Nephron progenitor cell (in vitro differentiated cells): ENCODE measurements at places on chromosomes 16 and 17.

- H3K4me3 ChIP-seq: no peak overlapping the region
- peaks cover 9% of the 10 kb centered on the region for H3K4me1 ChIP-seq
- no peak overlapping the region for H3K27ac ChIP-seq
- no peak for DNase-seq
- peaks cover 41% of the 10 kb centered on the region for H3K36me3 ChIP-seq
Measured at GRCh38 chr16:85780281-85780680, 19.1 kb downstream of the EMC8 start.

GRCh38 chr17:2854143-2855055, 58.2 kb downstream of the RAP1GAP2 start:
- H3K4me3 ChIP-seq: peak overlapping the region; percentile 84
- H3K27ac ChIP-seq: no peak overlapping the region
- H3K4me1 ChIP-seq: peaks cover 15% of the 10 kb centered on the region
- H3K36me3 ChIP-seq: no peaks in the 10 kb centered on the region

DNA sequence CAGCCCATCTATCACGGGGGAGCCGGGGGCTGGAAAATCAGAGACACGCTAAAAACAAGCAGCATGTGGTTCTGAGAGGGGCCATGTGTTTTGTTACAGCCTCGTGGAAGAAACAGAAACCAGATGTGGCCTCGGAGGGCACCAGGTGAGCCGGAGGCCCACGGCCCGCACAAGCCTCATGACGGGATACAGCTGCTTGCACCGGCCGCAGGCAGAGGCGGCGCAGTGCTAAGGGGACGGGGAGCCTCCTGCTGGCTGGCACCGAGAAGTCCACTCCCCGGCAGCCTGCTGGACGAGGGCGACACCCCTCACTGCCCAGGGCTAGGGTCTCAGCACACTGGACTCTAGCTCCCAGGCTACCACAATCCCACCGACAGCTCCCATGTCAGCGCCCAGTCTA, 19.2 kb downstream of the NDUFAF8 start:
- peaks cover 51% of the 10 kb centered on the region for H3K4me1 ChIP-seq
- peaks cover 6% of the 10 kb centered on the region for H3K27me3 ChIP-seq
- peak overlapping the region; percentile 57 for H3K27ac ChIP-seq
- no peak overlapping the region for H3K4me3 ChIP-seq
- peaks cover 5% of the 10 kb centered on the region for H3K36me3 ChIP-seq

DNA sequence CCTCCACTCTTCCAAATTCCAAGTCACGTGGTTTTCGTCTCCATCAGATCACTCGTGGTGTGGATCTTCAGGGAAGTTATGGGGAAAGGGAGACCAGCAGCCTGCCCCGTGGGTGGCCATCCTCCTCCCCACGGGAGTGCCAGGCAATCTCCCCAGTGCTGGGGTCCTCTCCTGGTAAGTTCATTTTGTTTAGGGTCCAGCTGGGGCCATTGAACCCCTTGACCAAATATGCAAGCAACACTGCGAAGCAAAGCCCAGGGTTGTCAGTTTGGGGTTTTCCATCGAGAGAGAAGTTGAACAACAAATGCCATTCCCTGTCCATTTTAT, 4.1 kb upstream of the LCMT1 start:
- peak overlapping the region; percentile 99 for H3K4me3 ChIP-seq
- no peak overlapping the region for H3K27ac ChIP-seq
- DNase-seq: no peak

DNA sequence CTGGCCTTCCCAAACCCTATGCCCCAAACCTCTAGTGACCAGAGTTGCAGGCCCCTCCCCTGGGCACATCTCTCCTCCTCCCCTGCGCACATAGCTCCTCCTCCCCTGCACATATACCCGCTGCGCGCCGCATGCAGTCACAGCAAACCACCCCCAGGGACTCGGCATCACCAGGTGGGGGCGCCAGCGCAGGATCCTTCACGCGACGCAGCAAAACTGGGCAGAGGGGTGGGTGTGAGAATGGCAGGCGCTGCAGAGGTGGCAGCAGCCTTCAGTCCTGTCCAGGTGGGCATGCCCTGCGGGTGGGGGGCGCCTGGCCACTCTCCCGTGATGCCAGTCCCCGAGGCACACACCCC, 5.6 kb downstream of the CORO6 start:
- DNase-seq: peak; percentile 82
- H3K4me1 ChIP-seq: peaks cover 62% of the 10 kb centered on the region
- H3K27me3 ChIP-seq: peaks cover 85% of the 10 kb centered on the region
- no peak overlapping the region for H3K27ac ChIP-seq
- H3K4me3 ChIP-seq: peak overlapping the region; percentile 65

- H3K36me3 ChIP-seq: peaks cover 28% of the 10 kb centered on the region
- H3K27ac ChIP-seq: peak overlapping the region; percentile 97
- DNase-seq: peak; percentile 48
Measured at GRCh38 chr17:75152922-75153779, 1.2 kb downstream of the JPT1 start.

DNA sequence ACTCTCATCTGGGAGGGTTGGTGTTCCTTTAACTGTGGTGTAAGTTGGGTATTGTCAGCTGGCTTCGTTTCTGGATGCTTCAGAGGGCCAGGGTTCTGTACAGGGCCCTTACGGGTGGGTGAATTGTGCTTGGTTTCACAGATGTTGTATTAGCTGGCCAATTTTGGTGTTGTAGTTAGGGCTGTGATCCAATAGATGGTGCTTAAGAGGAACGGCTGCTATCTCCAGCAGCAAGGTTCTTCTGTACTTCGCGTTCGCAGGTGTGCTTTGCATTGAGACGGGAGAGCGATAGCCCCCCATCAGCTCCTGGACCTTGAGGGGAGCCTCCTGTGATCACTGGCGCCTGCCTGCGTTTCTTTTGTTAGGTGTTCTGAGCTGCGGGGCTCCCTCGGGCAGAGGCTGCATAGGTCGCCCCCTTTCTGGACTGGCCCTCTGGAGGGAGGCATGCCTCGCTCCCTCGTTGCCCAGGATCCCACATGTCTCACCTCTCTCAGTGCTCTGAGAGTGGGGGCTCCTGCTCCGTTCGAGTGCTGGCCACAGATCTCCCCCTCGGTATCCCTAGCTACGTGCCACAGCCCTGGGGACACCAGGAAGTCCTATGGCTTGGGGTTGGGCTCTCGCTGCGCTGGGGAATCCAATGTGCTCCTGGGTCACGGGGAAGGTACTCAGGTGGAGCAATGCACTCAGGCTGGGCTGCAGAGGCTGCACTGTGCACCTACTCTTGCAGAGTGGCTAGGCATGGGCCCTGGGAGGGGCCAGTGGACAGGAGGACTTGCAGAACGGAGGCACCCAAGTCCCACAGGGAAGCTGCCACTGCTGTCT, 837 bp upstream of the PRDM7 start:
- H3K27me3 ChIP-seq: peaks cover 85% of the 10 kb centered on the region
- H3K36me3 ChIP-seq: no peaks in the 10 kb centered on the region
- no peak overlapping the region for H3K27ac ChIP-seq
- peak; percentile 5 for DNase-seq
- peak overlapping the region; percentile 84 for H3K4me3 ChIP-seq
- H3K4me1 ChIP-seq: peaks cover 22% of the 10 kb centered on the region

GRCh38 chr17:61443475-61443882, 8.7 kb upstream of the TBX4 start:
- H3K4me3 ChIP-seq: no peak overlapping the region
- H3K27me3 ChIP-seq: peaks cover 25% of the 10 kb centered on the region
- no peak for DNase-seq
- H3K4me1 ChIP-seq: peaks cover 35% of the 10 kb centered on the region

- H3K27me3 ChIP-seq: peaks cover 14% of the 10 kb centered on the region
- H3K4me3 ChIP-seq: no peak overlapping the region
- no peak overlapping the region for H3K27ac ChIP-seq
- peaks cover 15% of the 10 kb centered on the region for H3K4me1 ChIP-seq
Measured at GRCh38 chr17:72952220-72952619, 140.3 kb downstream of the SLC39A11 start.

DNA sequence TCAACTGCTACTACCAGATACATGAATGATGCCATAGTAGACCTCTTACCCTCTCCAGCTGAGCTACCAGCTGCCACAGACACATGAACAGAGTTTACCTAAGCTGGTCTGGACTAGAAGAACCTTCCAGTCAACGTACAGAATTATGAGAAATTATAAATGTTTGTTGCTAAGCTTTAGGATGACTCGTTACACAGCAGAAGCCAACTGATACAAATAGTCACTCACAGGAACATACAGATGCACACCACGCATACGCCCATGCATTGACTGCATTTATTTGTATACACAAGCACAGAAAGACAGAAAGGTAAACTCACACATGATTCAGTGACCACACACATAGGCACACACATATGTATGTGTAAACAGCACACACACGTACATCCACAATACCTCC, 164.6 kb downstream of the SALL1 start:
- no peak for DNase-seq

GRCh38 chr17:55420067-55420775, 1.4 kb downstream of the MMD start:
- H3K36me3 ChIP-seq: peaks cover 43% of the 10 kb centered on the region
- DNase-seq: no peak
- peak overlapping the region; percentile 57 for H3K27ac ChIP-seq
- H3K27me3 ChIP-seq: peaks cover 16% of the 10 kb centered on the region
- H3K4me3 ChIP-seq: peak overlapping the region; percentile 91

DNA sequence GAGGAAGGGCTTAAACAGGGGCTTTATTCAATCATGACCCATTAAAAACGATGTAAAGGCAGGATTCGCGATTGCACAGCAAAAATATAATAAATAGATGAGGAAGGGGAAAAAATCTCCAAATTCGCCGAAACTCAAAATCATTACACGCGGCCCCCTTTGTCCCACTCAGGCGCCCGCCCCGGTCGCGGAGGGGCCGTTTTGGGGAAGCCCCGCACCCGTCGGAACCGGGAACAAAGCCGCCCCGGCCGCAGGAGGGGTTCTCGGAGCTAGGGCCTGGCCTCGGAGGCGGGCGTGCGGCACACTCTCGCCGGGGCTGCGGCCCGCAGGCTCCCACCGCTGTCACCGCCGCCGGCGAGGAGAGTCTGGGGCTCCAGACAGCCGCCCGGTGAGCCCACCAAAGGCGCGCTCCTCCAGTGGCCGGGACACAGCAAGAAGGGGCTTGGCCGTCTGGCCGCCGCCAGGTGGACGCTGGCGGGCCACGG, 521 bp downstream of the C16orf87 start:
- H3K4me3 ChIP-seq: peak overlapping the region; percentile 98
- no peak for DNase-seq
- H3K4me1 ChIP-seq: peaks cover 29% of the 10 kb centered on the region
- H3K36me3 ChIP-seq: no peaks in the 10 kb centered on the region
- H3K27me3 ChIP-seq: peaks cover 22% of the 10 kb centered on the region

DNA sequence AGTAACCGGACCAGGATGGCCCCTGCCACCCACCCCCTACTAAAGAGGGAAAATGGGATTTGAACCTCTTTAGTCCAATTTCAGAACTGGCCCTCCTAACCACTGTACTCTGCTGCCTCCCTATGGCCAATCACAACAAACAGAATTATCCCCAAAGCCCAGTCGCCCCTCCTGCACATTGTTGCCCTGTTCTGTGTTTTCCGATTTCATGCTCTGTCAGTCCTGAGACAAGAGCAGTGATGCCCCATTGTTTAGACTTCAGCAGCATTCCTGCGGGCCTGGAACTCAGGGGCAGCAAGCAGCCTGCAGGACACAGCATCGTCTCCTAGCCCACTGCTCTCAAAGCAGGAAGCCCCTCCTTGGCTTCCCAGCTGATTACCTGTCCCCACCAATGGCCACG, 20.5 kb upstream of the KLHL11 start:
- no peak overlapping the region for H3K27ac ChIP-seq
- no peak overlapping the region for H3K4me3 ChIP-seq
- H3K27me3 ChIP-seq: no peaks in the 10 kb centered on the region
- peak; percentile 17 for DNase-seq
- no peaks in the 10 kb centered on the region for H3K4me1 ChIP-seq

DNA sequence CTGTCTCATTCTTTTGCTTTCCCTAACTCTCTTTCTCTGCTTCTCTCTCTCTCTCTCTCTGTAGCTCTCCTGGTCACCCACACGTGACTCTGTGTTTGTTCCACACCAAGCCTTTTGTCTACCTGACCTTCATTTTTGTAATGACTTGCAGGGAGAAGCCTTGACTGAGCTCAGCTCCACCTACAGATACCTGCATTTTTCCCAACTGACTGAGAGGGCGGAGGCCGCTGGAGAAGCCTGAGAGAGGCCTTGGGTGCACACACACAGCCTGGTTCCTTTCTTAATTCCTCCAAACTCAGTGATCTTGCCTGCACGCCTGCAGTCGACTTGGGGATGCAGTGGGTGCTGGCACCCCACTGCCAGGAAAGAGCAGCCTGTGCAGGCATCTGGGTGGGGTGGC, 68.8 kb downstream of the LYRM1 start:
- H3K27ac ChIP-seq: no peak overlapping the region
- H3K4me3 ChIP-seq: no peak overlapping the region
- peaks cover 51% of the 10 kb centered on the region for H3K4me1 ChIP-seq
- no peaks in the 10 kb centered on the region for H3K36me3 ChIP-seq
- no peak for DNase-seq

- H3K4me1 ChIP-seq: peaks cover 31% of the 10 kb centered on the region
- peaks cover 23% of the 10 kb centered on the region for H3K36me3 ChIP-seq
- DNase-seq: no peak
- H3K27ac ChIP-seq: peak overlapping the region; percentile 93
Measured at GRCh38 chr17:75266316-75267152, 4.5 kb downstream of the MIF4GD start.

DNA sequence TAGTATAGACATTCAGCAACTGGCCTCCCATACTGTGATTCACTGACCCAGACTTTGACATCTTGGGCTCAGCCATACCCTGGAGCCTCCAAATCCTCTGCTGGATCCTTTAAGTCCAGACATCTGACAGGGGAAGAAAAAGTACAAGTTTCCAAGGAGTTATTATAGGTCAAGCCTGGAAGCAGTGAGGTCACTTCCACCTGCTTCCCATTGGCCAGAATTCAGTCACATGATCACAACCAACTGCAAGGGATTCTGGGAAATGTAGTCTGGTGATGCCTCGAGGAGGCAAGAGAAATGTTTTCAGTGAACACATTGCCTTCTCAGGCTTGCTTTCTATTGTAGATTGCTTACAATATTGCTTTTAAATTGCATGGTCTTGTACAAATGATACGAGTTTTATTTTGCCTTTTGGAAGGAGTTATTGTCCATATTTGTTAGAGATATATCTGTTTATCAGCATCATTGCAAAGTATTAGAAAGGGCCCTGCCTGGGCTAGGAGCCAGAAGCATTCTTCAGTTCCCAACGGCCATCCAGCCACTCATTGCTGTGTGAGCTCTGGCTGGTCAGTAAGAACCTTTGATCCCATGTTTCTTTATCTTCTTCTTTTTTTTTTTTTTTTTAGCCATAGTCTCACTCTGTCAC, 696.9 kb downstream of the WWOX start:
- no peaks in the 10 kb centered on the region for H3K36me3 ChIP-seq
- peak; percentile 14 for DNase-seq
- no peak overlapping the region for H3K4me3 ChIP-seq
- peaks cover 46% of the 10 kb centered on the region for H3K4me1 ChIP-seq
